ENCODE measurements at places on chromosomes 11 and 22.

DNA sequence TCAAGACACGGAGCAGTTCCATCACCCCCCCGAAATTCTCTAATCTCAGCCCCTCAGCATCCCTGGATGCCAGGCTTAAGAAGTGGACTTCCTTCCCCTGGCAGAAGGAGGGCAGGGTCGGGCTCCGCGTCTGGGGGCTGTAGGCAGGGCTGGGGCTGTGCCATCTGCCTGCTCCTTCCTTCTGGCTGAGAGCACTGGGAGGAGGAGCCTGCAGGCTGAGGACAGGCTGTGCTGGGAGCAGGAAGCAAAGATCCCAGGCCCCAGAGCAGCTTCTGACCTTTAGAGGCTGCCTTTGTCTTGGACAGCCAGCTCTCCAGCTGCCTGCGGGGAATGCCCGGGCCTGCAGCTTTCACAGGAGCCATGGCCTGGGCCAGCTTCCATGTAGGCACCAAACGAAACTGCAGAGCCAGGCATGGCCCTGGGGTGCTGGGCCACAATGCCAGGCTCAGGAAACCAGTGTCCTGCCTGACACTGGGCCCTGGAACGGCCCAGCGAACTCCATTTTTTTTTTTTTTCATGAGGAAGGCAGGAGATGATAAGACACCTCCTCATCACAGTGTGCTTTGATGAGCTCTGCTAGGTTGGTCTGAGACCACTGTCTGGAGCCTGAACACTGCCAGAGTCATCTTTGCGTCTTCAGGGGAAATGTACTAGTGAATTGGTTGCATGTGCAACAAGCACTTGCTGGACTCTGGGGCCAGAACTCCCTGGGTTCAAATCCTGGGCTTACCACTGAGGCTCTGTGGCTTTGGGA is 67.9 kb downstream of the MCM5 start:
- DNase-seq = no peak

GRCh38 chr22:33579448-33580093 is 340.7 kb downstream of the LARGE1 start:
- no peak for DNase-seq

DNA sequence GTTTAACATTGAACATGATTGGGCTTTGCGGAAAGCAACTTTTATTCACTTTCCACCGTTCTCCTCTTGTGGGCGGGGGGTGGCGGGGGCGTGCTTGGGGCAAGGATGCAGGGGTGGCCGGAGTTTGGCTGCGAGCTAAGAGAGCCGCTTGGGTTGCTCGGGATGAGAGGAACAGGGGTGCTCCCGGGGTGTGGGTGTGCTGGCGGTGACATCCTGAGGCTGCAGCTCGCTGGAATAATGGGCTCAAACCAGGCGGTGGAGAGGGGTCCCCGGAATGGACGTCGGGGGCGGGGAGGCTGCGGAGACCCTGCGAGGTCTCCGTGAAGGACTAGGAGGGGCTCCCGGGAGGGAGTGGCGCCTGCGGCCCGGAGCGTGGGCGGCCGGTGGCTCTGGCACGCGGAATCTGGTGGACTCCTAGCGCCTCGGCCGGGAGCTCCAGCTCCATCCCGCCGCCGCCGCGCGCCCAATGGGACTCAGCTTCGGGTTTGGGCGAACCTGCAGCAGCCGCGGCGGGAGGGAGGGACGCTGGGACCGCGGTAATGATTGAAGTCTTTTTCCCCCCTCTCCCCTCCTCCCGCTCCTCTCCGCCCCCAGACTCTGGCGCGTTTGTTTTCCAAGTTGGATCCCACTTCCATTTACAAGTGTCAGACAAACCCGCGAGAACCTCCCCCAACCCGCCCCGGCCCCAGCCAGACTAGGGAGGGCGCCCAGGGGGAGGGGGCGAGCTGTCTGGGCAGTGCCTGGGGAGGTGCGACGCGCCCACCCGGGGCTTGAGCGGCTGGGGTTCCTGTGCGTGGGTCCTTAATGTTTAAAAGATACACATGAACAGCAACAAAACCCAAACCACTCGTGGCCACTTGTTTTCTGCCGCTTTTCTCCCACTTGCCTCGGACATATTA is 2.0 kb downstream of the FAT3 start:
- no peak for DNase-seq

GRCh38 chr11:83241291-83241946 is 44.7 kb downstream of the CCDC90B start:
- DNase-seq = no peak

DNA sequence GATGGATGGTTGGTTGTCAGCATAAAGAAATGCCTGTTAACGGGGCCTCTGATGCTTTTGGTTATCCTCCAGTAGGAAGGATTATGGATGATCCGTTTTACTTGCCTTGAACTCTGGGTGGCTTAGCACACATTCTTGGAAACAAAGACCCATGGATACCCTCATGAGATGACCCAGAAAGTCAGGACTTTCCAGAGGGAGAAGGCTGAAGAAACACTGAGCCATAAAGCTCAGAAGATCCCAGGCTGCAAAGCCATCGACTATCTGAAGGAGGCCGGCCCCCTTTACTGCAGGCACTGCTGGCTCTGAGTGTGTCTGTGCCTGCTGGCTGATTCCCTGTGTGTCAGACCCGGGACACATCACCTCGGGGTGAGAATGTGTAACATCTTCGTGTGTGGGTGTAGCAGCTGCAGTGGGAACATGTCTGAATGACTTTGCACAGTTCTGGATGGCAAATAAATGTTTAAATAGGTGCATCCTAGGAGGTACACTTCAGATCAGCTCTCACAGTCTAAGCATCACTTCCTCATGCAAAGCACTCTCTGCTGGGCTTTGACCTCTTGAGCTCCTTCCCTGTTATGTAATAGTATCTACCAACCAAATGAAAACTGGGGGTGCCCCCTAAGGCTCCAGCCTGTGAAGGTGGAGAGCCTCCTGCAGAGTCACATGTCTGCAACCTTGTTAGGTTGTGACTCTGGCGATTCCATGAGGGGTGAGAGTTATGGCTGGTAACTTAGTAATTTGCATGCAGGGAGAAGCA is 1084.9 kb downstream of the TBC1D22A start:
- DNase-seq = no peak

- DNase-seq = no peak
These were observed 86.5 kb downstream of the TRPC6 start for GRCh38 chr11:101497291-101497690.

DNA sequence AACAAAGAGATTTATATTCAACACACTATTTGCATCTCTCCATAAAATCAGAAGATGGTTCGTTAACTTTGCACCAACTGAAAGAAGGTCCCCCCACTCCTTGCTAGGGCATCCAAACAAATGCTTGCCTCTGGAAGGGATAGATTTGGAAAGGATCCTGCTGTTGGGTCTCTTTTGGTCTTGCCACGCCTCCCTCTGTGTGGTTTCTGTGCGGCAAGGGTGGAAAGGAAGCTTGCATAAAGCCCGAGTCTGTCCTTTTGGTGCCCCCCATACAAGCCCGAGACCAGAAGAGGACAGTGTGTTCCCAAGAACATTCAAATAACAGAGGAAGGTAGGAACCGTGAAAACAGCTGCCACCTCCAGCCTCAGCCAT is 15.1 kb downstream of the SCGB1A1 start:
- no peak for DNase-seq

- DNase-seq = no peak
These were observed 7.0 kb upstream of the NEFH start for GRCh38 chr22:29473001-29473400.
